ENCODE measurements at places on chromosomes 3 and 15. TPM values are rescaled to one million over a fixed set of nuclear protein-coding genes. Genes with fewer than 3 reads are reported as not detected.

WNT5A gene
- 0.27 TPM for total RNA-seq

CYP1A1 gene
- 4.5 TPM for total RNA-seq

SEMA3B gene
- 0.40 TPM for total RNA-seq

SGO1 gene
- total RNA-seq = 26.0 TPM

TNFAIP8L3 gene
- 60.8 TPM for total RNA-seq

CCR8 gene
- total RNA-seq = not detected

EXD1 gene
- total RNA-seq = not detected

TAGLN3 gene
- not detected for total RNA-seq

ADGRG7 gene
- total RNA-seq = not detected

FAM107A gene
- 48.1 TPM for total RNA-seq

TGM5 gene
- not detected for total RNA-seq

PPP1R14D gene
- not detected for total RNA-seq

TP63 gene
- total RNA-seq = not detected

LTF gene
- not detected for total RNA-seq

POC1A gene
- total RNA-seq = 12.6 TPM

CLDN16 gene
- total RNA-seq = not detected

GUCA1C gene
- total RNA-seq = not detected

CPNE9 gene
- not detected for total RNA-seq

Measured in thoracic aorta endothelial cell (primary cell).